ENCODE measurements at places on chromosomes 2 and 18.

DNA sequence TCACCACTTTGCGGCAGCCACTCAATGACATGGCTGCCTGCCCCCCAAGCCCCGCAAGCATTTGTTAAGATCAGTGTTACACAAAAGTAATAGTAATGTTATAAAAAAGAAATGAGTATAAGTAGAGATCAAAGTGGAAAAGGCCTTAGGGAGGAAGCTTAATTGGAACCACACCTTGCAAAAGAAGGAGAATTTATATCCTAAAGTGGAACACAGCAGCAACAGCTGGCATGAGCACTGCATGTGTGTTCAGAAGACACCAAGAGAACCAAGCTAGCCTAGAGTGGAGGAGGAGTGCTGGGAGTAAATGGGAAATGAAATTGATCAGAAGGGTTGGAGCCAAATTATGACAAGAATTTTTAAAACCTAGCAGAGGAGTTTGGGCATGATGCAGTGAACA, 73.1 kb upstream of the STK17B start:
- DNase-seq: no peak

GRCh38 chr2:8472545-8473323, 209.1 kb upstream of the ID2 start:
- DNase-seq: no peak

GRCh38 chr2:37449761-37450296, 105.4 kb downstream of the QPCT start:
- no peak for DNase-seq

DNA sequence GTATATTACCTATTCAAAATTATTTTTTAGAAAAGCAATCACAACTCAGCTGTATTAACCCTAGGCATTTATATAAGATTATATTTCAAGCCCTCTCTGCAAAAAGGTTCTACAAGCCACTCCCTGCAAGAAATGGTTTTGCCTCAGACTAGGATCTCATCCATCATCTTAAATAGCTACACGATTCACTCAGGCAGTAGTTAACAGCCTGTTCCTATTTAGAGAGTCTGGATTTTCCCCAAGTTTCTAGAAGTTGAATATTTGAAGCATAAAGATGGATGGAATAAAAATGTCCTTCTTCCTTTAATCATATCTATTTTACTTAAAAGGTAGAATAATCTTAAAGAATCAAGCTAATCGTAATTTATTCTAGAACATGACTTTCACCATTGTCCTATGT, 167.1 kb upstream of the STK17B start:
- no peak for DNase-seq

GRCh38 chr2:10196110-10196892, 73.8 kb downstream of the RRM2 start:
- no peak for DNase-seq

- no peak for DNase-seq
Observed at GRCh38 chr2:27527182-27527581, 30.5 kb downstream of the GCKR start.

DNA sequence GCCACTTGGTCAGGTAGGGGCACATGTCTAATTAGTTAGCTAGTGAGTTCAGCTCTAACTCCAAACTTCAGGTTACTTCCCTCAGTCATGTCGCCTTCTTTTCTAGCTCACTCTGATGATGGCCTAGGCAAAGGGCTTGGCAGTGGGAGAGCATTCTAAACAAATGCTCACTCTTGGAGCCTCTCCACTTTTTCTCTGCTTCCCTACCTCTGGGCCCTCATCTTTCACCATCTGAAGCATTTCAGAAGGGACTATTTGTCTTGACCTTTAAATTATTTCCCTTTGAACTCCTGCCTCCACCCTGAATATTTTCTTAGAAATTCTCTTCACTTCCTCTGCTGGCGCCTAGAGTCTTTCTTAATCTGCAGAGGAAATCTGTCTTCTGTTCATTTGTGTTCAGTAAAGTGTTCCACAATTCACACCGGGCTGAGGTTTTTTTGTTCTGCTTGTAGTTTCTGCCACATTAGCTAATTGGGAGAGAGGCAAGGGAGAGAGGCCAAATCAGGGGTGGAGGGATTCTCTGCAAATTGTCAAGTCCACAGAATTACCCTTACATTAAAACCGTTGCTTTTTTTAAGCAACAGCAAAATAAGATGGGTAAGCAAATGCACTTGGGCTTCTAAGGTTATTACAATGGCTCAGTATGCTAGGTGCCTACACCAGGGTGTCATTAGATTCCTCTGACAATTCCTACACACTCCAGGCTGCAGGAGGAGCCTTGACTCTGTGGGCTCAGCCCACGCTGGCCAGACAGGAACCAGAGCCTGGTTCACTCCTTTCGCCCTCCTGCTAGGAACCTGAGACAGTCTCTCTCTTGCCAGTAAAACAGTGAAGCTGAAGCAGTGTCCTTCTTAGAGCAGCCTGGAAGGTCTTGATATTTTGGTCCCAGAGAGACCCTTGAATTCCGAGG, 5.5 kb downstream of the MSGN1 start:
- no peak for DNase-seq

GRCh38 chr2:69077252-69077950, 64.4 kb downstream of the ANTXR1 start:
- DNase-seq: no peak

DNA sequence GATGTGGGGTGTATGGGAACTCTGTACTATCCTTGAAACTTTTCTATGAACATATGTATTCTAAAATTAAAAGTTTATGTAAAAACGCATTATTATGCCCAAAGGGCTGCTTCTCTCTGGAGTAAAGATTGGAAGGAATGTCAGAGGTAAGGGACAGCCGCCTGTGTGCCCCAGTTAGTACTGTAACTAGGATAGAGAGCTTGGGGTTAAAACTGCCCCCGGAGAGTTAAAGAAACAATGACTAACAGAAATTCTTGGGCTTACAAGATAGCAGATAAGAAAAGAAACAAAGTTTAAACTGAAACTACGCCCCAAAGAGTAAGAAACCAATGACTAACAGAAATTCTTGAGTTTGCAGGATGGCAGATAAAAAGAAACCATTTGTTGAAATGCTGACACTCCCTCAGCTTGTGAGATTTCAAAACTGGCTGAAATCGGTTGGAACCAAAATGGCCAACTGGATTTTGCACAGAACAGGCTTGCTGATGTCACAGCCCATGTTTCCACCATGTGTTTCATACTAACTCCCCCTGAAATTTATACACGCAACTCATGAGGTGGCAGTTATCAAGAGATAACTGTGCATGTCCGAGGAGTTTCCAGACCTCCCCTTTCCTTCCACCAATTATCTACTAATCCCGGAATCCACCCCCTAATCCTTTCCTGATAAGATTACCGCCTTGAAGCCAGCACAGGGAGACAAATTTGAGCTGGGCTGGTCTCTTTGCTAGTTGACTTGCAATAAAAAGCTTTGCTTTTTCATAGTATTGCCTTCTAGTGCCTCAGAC, 8.7 kb upstream of the TXNDC2 start:
- no peak for DNase-seq

DNA sequence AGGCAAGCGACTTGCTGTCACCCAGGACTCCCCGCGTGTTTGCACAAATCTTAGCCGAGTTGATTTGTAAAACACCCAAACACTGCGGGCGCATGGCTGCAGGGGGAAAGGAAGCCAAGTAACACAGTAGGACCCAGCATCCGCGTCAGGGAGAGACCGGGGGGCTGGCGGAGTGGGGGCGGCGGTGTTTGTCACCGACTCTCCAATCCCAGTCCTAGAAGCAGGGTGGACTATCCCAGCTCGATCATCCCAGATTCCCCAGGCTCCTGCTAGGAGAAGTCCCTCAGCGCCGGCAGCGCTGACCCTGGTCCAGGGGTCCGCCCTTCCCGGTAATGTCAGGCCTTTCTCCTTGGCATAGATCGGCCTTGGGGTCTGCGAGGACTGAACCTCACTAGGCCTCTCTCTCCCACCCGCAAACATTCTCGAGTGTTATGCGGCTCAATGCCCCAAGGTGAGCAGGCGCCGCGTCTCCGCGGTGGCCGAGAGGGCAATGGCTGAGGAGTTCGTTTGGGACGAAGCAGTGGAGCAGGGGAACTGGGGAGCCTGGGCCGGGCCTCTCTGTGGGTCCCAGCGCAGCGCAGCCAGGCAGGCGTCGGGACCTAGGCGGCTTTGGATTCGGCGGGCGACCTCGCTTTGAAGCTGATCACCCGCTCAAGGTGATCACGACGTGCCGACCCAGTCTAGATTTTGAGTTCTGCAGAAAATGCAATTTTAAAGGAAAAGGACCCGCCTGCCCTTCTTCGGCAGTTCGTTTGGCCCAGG, 1.5 kb upstream of the GDF7 start:
- DNase-seq: no peak

DNA sequence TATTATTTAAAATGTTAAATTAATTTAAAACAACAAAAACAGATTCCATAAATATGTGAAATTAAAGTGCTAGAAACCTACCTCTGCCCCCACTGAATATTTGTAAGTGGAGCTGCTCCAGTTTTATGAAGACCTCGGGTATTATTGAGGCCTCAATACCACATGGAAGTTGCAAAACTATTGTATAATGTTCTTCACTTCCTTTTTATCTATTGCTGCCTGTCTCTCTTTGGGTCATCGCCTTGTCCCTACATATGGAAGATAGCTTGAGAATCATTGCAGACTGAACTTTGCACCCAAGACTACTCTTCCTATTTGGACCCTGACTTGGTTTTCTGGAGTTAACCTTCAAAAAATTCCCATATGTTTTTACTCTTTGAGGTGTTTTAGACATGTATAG, 212.1 kb upstream of the NETO1 start:
- DNase-seq: no peak

- DNase-seq: no peak
Observed at GRCh38 chr2:19839438-19839837, 62.3 kb downstream of the TTC32 start.

DNA sequence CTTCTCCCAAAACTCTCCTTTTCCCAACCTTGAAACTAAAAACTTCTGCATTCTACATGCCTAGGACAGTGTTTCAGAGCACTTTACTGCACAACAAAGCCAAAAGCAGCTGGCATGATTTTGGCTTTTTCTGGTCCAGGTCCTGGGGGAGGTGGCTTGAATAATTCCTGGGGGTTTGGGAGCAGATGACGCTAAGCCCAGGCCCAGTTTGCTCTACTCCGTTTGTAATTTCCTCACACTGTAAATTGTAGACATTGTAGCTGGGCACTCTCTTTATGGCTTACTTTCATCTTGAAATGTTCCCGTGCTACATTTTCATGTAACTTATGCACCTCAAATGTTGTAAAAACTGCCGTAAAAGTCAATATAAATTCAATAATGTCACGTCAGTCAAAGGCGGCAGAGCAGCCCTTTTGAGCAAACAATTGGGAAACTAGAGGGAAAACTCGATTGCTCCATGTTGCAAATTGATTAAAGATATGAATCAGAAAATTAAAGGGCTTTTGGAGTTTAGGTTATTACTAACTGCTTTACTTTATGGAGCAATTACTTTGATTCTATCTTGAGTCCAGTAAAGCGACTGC, 373.2 kb upstream of the SLC14A2 start:
- no peak for DNase-seq

- no peak for DNase-seq
Observed at GRCh38 chr2:980176-980575, 29.5 kb downstream of the SNTG2 start.

DNA sequence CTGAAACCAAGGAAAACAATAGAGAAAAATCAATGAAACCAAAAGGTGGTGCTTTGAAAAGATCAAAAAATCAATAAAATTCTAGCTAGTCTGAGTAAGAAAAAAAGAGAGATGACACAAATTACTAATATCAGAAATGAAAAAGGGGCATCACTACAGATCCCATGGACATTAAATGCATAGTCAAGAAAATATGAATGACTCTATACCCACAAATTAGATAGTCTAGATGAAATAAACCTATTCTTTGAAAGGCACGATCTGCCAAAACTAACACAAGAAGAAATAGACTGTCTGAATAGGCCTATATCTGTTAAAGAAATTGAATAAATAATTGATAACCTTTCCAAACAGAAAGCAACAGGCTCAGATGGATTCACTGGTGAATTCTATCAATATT, 15.2 kb upstream of the DSG3 start:
- DNase-seq: no peak

- no peak for DNase-seq
Observed at GRCh38 chr2:236877972-236878371, 207.7 kb upstream of the COPS8 start.

DNA sequence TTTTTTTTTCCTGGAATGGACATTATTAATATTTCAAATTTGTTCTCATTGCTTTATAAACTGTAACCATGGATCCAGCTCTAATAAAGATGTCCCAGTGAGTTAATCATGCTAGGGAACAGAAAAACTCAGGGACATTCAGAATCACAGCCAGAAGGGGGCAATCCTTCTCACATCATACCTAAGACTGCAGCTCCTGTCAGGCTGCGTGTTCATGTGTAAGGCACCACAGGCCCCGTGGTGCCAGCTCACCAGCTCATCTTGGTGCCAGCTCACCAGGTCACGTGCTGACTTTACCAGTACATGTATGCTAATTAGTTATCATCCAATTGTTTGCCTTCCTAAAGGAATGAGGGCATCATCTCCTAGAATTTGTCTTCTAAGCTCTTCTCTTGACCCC, 84.7 kb upstream of the NEDD4L start:
- DNase-seq: no peak

DNA sequence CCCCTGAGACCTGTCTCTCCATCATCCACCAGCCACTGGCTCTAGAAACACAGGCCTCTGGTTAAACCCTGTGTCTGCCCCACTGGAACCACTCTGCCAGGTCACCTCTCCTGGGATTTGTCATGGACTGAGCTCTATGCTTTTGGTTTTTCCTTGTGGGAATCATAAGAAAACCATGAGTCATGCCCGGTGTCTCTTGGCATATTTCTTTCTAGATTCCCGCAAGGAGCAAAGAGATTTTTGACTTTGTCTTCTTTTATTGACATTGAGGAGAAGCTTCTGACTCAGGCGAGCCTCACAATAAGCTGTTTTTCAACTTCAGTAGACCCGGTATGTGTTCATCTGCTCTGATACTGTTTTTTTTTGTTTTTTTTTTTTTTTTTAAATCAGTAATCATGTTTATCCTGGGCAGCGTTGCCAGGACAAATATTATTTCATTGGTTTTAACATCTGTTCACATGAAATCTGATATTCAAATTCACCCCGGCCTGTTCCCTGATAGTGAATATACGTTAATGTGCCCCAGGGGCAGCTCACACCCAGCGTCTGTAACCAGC, 207.1 kb downstream of the ACKR3 start:
- no peak for DNase-seq

GRCh38 chr2:166230724-166231070, 102.9 kb upstream of the SCN1A start:
- DNase-seq: no peak

DNA sequence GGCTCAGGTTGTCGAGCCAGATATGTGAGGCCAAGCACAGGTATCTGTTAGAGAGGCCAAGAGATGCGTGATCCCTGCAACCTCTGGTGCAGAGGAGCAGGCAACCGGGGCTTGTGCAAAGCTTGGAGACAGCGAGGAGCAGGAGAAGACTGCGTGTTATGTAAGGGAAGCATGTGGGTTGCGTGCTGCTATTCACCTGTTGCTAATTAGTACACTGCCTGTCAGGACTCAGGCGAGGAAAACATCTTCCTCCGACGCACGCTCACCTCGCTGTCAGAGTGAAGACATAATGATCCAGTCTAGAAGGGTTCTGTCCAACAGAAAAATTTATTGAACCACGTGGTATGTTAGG, 102.5 kb downstream of the HNRNPLL start:
- no peak for DNase-seq
